ENCODE measurements at places on chromosomes 4 and X.

DNA sequence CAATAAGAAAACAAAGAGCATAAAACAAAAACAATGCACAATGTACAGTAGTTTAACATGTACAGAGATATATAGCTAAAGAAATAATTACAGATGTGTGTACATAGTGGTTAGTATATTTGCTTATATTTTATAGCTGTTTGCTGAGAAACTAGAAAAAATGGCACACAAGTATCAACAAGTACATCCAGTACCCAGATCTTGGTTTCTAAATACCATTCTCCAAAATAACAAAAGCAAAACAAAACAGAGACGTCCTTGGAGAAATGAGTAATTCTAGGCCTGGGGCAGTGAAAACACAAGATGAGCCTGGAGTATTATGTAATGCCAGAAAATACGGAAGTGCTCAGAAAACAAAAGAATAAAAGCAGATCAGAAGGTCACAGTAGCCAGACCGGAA lies 189.6 kb downstream of the TMEM47 start:
- DNase-seq: no peak

GRCh38 chr4:31557437-31557836 lies 837.3 kb downstream of the PCDH7 start:
- DNase-seq: no peak

- no peak for DNase-seq
These were observed 54.6 kb downstream of the FNIP2 start for GRCh38 chr4:158823461-158823873.

DNA sequence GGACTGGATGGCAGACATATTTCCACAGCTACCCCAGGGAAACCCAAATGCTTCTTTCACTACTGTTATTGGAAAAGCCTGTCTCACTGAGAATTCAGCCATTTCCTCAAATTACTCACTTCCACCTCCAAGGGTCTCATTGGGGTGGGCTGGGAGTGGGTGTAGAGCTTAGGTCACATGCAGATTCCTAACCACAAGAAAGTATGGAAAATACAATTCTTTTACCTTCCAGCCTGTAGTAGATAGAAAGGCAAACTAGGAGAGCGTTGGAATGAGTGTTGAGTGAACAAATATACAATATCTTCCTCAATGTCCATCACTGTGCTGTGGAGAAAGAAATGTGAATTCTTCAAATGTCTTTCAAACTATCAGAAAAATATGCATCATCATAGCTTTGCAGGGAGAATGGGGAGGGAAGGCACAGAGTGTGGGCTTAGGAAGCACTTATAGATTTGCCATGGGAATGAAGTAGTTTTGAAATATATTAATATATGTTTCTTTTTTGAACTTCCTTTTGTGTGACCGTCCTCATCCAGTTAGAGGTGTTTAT lies 245.3 kb upstream of the JADE1 start:
- no peak for DNase-seq

All from stimulated activated CD4-positive, alpha-beta T cell treated with anti-CD3 and anti-CD28 coated beads, Interleukin-1b, Interleukin-23, amount 100 ng/mL, for 1 hour (primary cell).